ENCODE measurements at places on chromosomes 4 and X. TPM values are rescaled to one million over a fixed set of nuclear protein-coding genes. Genes with fewer than 3 reads are reported as not detected.

- DNase-seq, result peak; percentile 63
Measured at GRCh38 chrX:39811376-39811775, 286.4 kb downstream of the BCOR start.

DNA sequence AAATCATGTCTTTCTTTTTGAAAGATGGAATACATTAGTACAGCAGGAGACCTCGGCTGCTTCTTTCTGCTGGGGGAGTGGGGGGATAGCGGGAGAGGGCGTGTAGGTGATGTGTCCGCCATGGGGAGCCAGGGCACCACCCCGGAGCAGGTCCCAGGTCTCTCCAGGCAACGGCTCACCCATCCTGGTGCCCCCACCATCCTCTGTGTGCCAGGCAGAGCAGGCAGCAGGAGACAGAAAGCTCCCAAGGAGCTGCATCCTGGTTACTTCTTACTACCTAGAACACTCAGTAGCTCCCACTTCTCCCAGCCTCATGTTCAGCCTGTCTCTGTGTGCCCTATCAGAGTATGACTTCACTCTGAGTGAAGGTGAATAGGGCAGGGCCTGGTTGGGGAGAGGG, 23.6 kb downstream of the TNIP2 start:
- no peak for DNase-seq

GRCh38 chr4:102324730-102325129, 20.6 kb downstream of the SLC39A8 start:
- DNase-seq, result no peak

GRCh38 chr4:38904090-38904666, 36.6 kb downstream of the FAM114A1 start:
- no peak for DNase-seq

Gene USP46
- total RNA-seq, result 51.1 TPM

DNA sequence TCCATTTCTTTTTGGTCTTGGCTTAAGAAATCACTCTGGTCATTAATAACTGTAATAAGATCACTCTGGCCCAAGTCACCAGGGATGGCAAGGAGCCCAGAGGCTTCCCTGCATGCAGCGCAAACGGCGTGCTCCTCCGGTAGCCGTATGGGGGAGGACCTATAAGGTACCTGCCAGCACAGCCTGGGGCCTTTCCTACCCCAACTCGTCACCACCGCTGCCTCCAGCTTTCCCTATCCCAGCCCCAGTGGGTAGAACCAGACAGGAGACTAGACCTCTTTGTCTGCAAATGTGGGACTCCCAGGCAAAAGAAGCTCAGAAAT, 25.9 kb downstream of the HAND2 start:
- peak; percentile 79 for DNase-seq

DNA sequence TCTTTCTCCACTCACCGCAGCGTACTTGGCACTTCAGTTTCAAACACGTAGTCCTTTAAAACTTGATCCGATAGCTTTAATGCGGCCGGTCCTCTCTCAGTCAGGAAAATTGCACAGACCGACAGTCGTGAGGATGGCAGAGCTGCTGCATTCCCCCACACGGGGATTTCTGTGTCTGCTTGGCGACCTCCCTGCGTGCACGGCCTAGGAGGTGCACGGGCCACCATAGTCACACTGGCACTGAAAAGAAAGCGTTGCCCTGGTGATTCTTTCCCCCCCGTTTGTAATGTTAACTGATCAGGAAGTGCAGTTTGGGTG, 10.3 kb downstream of the AKAP17A start:
- no peak for DNase-seq

DNA sequence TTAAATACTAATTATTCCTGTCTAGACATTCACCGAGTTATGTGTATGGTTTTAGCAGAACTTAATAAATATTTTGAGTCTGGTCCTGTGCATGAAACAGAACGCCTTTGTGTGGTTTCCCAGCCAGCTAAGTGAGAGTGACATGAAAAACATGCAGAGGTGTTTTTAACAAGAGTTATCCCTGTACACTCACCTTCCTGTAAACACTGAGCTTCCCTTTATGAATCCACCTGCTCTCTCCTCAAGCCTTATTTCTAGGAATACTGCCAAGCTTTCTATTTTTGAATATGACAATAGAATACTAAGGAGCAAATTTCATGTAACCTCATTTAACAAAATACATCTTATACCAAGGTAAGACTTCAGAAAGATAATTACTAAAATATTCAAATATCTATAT, 270.3 kb upstream of the CTSO start:
- DNase-seq, result no peak

- DNase-seq, result no peak
Measured at GRCh38 chr4:38452009-38452408, 212.0 kb upstream of the KLF3 start.

Gene CT45A10
- not detected for total RNA-seq

Gene RGN
- total RNA-seq, result 17.0 TPM

Gene HELT
- total RNA-seq, result not detected

DNA sequence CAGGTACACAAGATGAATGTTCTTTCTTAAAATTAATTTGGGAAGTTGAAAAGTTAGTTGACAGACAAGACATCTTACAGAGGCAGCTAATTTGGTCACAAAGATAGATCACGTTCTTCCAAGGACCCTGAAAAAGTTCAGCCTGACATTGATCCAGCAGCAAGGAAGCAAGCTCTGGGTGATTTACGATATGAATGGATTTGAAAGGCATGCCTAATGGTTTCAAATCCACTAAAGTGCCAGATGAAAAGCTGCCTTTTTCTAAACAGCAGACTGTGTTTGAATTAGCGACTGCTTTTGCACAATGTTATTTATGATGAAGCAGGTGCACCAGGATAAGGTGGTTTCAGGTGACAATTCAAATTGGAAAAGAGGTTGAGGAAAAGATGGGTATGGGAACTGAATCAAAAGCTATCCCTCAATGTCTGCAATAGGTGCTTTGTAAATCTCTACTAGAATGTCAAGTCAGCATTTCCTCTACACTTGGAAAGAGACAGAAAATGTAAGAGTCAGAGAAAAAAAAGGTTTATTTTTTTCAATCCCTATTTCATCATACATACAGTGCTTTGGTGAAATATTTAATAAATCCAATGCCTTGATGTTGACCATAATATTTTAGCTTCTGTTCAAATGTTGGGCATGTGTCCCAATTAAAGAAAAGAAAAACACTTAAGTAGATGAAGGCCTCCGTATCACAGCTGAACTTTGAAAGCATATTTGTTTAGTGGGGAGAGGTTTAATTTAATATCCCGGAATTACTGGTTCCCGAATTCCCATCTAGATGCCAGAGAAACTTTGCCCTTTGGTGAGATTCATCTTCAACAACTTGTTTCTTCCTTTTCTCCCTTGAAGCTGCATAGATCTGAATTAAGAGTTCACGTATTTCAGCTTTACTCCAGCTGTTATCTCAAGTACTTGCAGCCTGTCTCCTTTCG, 6.0 kb downstream of the RASGEF1B start:
- no peak for DNase-seq

Gene CACNA1F
- total RNA-seq, result 0.18 TPM

GRCh38 chr4:17587094-17587822, 10.3 kb downstream of the LAP3 start:
- DNase-seq, result no peak

DNA sequence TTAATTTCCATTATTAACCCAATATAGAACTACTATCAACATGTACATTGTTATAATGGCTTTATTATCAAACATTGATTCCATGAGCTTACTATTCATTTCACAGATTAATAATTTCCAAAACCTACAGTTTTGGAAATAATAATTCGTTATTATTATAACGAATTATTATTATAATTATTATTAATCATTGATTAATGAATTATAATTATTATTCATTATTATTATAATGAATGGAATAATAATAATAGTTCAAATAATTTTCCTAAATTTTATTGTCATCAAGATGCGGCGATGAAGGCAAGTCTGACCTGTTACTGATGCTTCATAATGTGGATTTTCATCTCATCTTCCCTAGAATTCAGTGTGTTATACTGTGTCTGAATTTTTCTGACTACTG, 22.0 kb downstream of the CTSO start:
- no peak for DNase-seq

- DNase-seq, result no peak
Measured at GRCh38 chr4:110075083-110075738, 123.2 kb downstream of the ELOVL6 start.

Gene GPR34
- 5.9 TPM for total RNA-seq

- DNase-seq, result peak; percentile 8
Measured at GRCh38 chrX:11423362-11423818, 130.2 kb downstream of the AMELX start.

DNA sequence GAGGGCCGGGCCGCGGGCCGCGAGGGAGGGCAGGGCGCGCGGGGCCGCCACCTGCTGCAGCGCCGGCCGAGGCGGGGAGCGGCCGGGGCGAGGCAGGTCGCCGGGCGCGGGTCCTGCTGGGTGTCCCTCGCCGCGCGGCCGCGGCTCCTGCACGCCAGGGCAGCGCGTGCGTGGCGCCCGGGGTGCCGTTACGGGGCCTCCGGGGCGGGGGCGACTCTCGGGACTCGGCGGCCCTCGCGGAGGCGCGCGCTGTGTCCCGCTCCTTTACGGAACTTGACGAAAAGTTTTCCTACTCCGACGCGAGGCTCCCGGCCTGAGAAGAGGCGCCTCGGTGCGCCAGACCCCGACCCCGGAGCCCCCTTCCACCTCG, 329 bp downstream of the TBC1D14 start:
- DNase-seq, result peak; percentile 73

Gene DCHS2
- total RNA-seq, result not detected

DNA sequence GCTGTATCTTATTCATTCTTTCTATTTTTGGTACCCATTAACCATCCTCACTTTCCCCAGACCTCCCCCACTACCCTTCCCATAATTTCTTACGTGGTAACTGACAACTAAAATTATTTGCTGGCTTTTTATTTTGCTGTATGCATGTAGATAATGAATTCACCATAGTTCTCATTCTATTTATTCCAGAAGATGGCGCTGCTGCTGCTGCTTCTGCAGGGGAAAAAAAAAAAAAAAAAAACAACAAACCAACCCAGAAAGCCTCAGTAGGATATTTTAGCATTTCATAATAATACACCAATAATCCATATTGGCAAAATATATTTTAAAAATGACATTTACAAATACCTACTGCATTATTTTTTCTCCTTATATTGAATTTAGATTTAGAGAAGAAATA, 416.6 kb upstream of the MAGEB18 start:
- no peak for DNase-seq

DNA sequence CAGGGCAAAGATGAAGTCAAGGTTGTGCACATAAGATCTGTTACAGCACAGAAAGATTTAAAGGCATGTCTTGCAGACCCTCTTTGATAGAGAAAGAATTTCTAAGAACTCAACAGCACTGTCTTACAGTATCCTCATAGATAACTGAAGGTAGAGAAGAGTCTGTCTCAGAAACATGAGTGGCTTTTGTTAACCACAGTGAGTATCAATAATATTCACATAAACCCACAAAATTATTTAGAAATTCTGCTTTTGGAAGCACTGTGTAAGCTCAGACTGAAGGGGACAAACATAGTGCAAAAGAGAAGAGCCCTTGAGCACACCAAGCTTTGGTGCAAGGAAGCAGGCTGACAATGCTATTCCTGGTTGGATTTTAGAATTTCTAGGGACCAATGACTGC, 166.0 kb upstream of the SH3RF1 start:
- no peak for DNase-seq

Gene ETDC
- total RNA-seq, result not detected

DNA sequence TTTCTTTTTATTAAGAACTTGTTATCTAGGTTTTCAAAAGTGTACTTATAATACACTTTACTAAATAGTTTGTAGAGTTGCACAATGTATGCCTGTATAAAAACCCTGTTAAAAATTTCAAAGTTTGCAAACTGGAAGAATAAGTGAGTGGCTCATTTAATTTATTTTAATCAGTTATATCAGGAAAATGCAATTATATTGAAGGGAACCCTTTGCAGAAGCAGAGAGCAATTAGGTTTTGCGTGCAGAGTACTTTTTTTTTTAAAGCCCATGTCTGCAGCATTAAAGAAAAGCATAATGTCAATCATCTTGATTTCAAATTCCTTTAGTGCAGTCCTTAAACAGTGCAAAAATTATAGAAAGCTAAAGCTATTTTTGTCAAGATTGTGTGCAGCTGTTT, 271.3 kb upstream of the LDB2 start:
- no peak for DNase-seq

Gene PDE6B
- total RNA-seq, result 7.0 TPM

Gene CNGA1
- 0.42 TPM for total RNA-seq

DNA sequence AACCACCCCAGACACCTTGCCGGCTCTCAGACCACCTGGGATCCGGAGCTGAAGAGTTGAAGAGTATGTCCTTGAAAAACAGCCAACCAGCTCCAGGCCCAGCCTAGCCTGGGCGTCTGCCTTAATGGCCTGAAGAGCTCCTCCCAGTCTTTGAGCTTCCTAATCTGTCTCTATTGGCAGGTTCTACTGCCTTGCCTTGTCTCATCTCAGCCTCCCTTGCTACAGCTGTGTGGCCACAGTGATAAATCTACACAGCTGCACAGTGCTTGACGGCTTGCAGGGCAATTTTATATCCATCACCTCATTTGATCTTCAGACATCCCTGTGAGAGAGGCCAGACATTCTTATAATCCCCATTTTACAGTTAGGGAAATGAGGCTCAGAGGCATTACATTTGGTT, 19.9 kb downstream of the AWAT2 start:
- DNase-seq, result peak; percentile 41

GRCh38 chr4:6907658-6908191, 1.9 kb upstream of the TBC1D14 start:
- peak; percentile 72 for DNase-seq

Gene TMEM35A
- total RNA-seq, result 0.23 TPM

DNA sequence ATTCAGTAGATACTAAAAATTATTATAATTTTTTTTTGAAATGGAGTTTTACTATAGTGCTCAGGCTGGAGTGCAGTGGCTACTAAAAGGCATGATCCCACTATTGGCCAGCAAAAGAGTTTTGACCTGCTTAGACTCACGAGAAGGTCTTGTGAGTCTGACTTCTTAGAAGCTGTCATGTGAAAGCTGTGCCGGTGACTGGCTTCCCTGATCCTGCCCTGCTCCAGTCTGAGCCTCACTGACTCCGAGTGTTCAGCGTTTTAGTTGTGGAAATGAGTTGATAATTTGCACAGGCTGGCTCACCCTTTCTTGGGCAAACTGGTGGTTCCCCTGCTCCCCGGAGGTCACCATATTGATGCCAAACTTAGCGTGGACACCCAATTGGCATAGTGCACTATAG, 16.4 kb upstream of the CXCL8 start:
- DNase-seq, result no peak

DNA sequence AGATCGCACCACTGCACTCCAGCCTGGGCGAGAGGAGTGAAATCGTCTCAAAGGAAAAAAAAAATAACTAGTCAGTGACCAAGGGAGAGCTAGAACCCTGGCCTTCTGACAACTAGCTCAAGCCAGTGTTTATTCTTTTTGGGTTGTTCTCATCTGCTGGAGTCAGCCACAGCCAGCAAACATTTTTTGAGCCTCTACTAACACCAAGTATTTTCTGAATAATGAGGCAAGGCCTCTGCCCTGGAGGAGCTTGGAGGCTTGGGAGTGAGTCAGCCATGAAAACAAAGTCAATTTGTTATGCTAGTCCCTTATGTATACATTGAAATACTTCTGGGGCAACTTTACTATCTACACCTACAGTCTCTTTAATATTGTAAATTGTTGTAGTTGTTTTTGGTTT, 46.5 kb downstream of the TMA16 start:
- no peak for DNase-seq

- no peak for DNase-seq
Measured at GRCh38 chr4:61428950-61429349, 228.8 kb downstream of the ADGRL3 start.
